Stimulated activated CD8-positive, alpha-beta memory T cell treated with anti-CD3 and anti-CD28 coated beads, Interleukin-4, amount 100 ng/mL, for 1 hour (primary cell): ENCODE measurements at places on chromosomes 2 and 18.

- DNase-seq: no peak
These were observed 222.9 kb downstream of the ZBTB7C start for GRCh38 chr18:48186131-48186766.

DNA sequence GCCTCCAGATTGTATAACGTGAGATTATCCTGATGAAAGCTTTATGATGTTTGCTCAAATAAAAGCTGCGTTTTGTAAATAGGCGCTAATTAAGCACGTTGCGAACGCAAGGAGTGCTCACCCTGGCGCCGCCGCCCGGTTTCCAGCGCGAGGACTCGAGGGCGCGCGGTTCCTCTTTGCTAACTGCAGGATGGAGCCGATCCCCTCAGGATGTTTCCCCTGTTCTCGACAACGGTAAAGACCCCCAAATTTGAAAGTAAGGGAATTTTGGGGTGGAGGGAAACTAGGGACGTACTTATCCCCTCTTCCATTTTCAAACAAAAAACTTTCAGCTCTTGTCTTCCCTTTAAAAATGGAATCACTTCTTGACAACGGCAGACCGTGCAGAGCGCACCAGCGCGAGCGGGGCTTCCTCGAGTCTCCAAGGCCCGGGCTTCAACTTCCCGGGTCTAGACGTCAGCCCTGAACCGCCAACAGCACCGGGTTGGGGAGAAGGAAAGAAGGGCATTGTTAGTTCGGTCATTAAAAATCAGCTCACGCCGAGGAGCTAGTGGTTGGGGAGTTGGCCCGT lies 1.1 kb upstream of the GBX2 start:
- DNase-seq: no peak

- DNase-seq: no peak
These were observed 51.2 kb downstream of the KIAA2012 start for GRCh38 chr2:202124286-202124685.

GRCh38 chr18:6039055-6039454 lies 143.7 kb upstream of the TMEM200C start:
- DNase-seq: no peak

DNA sequence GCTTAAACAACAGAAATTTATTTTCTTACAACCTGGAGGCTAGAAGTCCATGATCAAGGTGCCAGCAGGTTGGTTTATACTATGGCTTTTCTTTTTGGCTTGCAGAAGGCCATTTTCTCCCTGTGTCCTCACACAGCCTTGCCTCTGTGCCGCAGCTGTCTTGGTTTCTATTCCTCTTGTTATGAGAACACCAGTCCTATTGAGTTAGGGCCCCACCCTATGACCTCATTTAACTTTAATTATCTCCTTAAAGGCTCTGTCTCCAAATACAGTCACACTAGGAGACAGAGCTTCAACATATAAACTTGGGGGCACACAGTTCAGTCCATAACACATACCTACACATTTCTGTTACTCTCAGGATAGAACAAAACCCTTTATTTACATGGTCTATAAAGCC lies 17.3 kb upstream of the RHOB start:
- no peak for DNase-seq

GRCh38 chr2:19072161-19072560 lies 286.3 kb downstream of the OSR1 start:
- DNase-seq: no peak

DNA sequence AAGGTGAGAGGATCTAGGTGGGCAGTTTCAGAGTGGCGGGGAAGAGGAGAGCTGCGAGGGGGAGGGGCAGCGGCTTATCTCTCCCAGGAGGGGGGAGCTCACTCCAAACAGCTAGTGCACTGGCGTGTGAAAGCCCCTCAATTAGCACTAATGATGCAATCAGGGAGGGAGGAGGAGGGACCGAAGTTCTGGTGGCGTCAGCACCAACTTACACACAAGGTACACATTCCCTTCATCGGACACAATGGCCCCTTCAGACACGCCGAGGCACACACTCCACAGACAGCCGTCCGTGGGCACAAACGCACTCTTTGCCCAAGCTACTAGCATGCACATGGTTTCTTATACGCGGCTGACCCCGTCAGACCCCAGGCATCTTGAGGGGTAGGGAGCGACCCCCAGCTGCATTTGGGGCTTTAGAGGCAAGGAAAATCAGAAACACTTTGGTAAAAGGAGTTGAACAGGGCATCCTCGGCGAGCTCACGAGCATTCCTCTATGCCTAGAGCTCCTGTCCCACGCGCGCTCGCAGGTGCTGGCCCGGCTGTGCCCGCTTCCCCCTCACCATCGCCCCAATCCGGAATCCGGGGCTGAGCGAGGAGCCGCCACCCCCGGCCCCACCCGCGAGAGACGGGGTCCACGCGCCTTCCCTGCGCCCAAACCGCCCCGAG lies 868 bp upstream of the PKDCC start:
- DNase-seq: no peak

GRCh38 chr18:66729442-66730239 lies 125.8 kb upstream of the CDH19 start:
- no peak for DNase-seq
